ENCODE measurements at places on chromosomes 2 and 18.

- DNase-seq: no peak
These were observed 144.7 kb upstream of the PGAP1 start for GRCh38 chr2:197071213-197071612.

DNA sequence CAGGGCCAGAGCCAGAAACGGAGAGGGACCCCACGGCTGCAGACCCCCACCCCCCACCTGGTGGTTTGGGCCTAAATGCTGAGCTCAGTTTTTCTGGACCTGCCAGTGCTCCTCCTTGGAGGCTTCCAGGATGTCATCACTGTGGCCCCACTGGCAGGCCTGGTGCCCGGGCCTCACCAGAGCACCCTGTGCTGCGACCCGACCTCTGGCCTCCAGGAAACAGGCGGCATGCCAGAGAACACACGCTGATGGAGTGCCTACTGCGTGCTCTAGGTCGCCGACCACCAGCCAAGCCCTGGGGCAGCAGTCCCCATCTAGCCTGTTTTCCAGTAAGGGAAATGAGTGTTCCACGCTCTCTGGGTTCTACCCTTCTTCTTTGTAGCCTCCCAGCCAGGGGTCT is 33.8 kb downstream of the HS6ST1 start:
- no peak for DNase-seq

DNA sequence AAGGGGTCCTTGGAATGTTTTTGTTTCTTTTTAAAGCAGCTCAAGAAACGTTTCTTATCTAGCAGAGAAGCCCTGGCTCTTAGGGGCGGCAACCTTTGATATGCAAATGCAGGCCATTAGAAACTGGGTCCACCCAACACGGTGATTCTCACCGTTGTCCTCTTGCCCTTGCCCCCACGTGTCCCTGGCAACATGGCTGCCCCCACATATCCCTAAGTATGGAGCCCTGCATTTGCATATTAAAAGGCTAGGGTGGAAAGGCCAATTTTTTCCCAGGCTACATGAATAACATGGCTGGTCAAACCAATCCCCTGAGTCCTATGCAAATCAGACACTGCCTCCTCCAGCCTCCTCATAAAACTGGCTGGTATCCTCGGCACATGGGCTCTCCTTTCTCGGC is 230.1 kb upstream of the SPOPL start:
- no peak for DNase-seq

DNA sequence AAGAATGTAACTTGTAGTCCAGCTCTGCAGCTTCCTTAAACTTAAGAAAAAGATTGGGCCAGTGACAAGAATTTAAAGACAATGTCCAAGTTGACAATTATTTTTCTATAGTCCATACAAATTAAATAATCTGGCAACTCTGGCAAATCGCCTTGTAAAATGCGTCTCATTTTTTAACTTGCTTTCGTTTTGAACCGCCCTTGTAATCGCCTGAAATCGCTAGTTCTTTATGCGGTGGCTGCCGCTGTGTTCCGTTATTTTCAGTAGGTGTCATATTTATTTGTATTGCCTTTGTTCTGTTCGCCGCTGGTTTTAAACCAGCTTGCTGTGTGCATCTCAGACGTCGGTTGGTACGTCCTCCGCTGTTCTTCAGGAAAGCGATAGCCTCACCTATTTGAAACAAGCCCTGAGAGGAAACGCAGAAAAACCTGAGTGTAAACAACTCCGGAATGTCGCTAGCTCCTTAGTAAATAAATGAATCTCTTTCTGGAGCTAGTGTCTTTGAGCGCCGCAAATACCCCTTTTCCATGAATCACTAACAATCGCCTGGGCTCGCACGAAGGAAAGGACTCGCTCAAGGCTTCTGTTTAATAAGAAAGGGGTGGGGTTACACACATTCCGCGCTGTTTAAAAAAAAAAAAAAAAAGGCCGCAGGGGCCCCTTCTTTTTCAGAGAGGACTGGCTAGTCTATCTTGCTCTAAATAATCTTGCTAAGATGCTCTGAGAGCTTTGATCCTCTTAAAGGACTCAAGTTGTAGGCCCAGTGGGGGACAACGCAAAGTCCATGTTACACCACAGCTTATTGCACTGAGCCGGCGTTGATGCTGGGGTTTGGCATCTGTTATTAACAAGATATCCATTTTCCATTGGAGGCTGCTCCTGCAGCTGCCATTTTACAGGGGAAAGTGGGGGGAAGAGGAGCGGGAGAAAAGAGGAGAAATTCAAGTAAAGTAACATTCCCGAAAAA is 3.0 kb downstream of the HOXD8 start:
- peak; percentile 66 for DNase-seq

DNA sequence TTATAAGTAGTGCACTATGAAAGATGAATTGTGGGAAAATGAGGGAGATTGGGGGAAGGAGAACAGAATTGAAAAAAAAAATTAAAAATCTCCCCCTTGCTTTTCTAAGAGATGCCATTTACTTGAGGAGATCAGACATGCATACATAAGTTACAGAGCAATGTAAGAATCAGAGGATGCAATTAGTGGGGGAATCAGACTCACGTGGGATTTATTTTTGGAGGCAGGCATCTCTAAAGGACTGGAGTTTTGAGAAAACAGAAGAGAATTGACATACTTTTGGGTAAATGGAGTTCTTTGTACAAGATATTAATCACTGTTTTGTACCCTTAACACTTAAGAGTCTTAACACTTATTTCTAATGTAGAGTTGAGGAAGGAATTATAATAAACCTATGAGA is 52.7 kb downstream of the MTX2 start:
- no peak for DNase-seq

- DNase-seq: peak; percentile 32
These were observed 92.3 kb downstream of the KCTD1 start for GRCh38 chr18:26456070-26456491.

Measured in fibroblast of mammary gland (primary cell).